Endothelial cell of umbilical vein (primary cell): ENCODE measurements at places on chromosomes 6 and 20. TPM values are rescaled to one million over a fixed set of nuclear protein-coding genes. Genes with fewer than 3 reads are reported as not detected.

The PLCB4 gene
- total RNA-seq = 1.6 and 1.7 TPM in 2 replicates

GRCh38 chr6:101281266-101281665, 112.2 kb upstream of the GRIK2 start:
- DNase-seq = no peak

The HLA-DPA1 gene
- total RNA-seq = 11.4 TPM in 1 of 2 replicates, not detected in the other

GRCh38 chr6:137722749-137723272, 144.2 kb upstream of the TNFAIP3 start:
- DNase-seq = no peak

DNA sequence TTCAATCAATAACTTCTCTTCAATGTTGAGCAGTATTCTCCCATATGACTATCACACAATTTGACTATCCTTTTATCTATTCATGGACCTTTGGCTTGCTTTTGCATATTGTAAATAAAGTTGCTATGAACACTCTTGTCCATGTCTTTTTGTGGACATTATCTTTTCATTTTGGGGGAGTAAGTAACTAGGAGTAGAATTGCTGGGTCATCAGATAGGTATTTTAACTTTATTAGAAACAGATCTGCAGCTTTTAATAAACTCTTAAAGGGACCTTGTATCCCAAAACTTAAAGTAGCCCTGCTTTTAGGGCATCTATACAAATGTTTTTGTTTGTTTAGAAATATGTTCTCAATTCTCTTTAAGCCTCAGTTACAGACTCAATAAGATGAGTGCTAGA, 614.2 kb upstream of the CITED2 start:
- DNase-seq = no peak

DNA sequence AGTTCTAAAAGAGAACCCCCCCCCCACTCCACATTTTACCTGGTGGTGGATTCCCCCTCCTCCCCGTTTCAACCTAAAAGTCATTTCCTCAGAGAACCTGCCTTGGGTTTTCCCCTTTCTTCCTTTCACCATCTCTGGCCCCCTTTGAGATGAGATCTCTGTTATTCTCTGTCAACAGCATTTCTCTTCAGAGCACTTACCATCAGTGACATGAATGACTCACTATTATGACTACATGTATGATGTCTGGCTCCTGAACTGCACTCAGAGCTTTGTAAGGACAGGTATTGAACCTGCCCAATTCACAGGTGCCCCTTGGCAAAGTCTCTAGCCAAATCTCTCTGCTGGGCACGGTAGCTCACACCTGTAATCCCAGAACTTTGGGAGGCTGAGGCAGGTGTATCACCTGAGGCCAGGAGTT, 61.4 kb upstream of the JARID2 start:
- no peak for DNase-seq

- DNase-seq = no peak
These were observed 16.7 kb downstream of the KAT14 start for GRCh38 chr20:18154342-18154741.

DNA sequence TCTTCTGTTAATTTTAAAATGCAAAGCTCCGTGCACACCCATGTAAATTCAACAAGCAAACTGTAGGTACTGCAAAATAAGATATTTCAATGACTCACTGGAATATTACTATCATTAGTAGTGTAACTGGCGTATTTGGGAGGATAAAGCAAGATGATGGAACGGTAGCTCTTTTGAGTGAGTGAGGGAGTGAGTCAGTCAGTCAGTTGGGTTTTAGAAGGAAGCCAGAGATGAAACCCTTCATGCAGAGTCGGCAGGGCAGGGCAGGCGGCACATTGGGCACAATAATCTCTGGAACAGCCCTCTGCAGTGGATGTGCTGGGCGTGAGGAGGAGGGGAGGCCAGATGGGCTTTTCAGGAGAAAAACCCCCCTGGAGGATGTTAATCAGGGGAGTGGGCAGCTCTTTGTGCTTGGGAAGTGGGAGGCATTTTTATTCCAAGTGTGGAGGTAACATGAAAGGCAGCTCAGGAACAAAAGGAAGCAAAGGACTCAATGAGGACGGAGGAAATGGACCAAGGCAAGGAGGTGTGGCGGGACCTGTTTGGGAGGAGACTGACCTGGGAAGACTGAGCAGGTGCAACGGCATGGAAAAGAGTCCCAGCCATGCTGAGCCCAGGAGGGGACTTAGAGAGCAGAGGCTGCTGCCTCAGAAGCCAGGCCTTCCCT, 171.2 kb downstream of the ZDHHC14 start:
- no peak for DNase-seq

The XKR7 gene
- total RNA-seq = 0.04 TPM in 1 of 2 replicates, not detected in the other
